Naive B cell (primary cell): ENCODE measurements at places on chromosomes 2 and 18.

DNA sequence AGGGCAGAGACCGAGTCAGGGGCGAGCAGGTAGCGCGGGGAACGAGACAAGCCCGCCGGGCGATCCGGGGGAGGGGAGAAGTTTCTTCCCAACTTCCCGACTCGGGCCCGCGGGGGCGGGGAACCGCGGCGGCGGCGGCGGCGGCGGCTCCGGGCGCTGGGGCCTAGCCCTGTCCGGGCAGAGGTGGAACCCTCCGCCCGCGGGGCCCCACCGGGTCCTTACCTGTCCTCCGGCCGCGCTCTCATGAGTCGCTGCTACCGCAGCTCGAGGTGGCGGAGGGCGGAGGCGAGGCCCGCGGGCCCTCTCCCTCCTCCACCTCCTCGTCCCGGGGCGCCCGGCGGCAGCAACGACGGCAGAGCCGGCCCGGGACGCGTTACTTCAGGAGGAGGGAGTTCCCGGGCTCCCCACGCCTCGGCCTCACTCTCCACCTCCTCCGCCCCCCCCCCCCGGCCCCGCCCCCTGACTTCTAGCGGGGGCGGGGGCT lies at the start of gene YES1:
YES1 (minus strand) TSS at position 351 of the 484 bp plus-strand sequence. CDS start 55,415 bp downstream, outside the sequence.
- no peak for DNase-seq

DNA sequence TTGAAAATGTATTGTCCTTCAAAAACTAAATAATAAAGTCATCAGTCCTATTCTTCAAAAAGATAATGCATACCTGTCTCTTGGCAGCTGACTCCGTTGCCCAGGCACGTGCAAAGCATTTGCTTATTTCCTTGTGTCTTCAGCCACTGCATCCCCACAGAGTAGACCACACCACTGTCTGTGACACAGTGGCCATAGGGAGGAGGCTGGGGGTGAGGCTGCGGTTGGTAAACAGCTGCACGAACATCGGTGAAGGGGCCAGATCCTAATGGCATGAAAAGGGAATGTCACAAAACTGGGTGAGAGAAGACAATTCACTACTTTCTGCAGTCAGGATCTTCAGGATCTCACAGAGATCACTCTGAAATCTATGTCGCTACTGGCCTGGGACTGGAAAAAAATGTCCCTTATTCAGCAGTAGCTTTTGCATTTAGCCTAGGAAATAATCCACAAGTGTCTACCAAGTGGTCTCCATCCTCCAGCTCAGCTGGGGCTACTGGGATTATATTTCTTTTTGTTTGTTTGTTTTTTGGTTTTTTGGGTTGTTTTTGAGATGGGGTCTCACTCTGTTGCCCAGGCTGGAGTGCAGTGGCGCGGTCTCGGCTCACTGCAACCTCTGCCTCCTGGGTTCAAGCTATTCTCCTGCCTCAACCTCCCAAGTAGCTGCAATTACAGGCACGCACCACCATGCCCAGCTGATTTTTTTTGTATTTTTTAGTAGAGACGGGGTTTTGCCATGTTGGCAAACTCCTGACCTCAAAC lies 10.7 kb downstream of the FN1 start:
- no peak for DNase-seq

- DNase-seq, result no peak
Observed at GRCh38 chr18:78772360-78773302, 207.0 kb upstream of the SALL3 start.

DNA sequence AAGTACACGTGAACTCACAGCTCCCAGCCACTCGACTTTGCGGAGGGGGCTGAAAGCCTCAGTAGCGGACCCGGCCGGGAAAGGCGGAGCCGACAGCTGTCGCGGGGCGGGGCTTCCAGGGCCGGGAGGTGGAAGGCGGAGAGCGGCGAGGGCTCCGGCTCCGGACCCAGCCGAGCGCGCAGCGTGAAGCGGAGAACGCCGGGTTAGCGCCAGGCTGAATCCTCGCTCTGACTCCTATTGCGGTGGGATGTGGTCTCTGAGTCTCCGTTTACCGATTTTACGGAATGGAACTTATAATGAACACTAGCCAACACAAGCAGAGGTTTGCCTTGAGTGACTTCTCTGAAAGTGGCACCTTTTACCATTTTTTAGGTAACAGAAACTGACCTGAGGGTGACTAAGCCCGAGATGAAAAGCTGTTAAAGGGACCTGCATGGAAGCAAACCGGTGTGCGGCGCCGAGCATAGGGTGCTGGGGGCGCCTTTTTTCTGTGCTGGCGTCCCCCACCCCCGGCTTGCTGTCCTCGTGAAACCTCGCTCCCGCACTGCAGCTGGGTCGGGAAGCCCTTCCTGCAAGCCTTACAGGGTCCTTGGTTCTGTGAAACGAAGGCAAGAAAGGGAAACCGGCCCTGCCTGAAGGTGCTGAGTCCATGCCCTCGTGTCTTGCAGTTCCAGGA lies 72.9 kb downstream of the EN1 start:
- no peak for DNase-seq

DNA sequence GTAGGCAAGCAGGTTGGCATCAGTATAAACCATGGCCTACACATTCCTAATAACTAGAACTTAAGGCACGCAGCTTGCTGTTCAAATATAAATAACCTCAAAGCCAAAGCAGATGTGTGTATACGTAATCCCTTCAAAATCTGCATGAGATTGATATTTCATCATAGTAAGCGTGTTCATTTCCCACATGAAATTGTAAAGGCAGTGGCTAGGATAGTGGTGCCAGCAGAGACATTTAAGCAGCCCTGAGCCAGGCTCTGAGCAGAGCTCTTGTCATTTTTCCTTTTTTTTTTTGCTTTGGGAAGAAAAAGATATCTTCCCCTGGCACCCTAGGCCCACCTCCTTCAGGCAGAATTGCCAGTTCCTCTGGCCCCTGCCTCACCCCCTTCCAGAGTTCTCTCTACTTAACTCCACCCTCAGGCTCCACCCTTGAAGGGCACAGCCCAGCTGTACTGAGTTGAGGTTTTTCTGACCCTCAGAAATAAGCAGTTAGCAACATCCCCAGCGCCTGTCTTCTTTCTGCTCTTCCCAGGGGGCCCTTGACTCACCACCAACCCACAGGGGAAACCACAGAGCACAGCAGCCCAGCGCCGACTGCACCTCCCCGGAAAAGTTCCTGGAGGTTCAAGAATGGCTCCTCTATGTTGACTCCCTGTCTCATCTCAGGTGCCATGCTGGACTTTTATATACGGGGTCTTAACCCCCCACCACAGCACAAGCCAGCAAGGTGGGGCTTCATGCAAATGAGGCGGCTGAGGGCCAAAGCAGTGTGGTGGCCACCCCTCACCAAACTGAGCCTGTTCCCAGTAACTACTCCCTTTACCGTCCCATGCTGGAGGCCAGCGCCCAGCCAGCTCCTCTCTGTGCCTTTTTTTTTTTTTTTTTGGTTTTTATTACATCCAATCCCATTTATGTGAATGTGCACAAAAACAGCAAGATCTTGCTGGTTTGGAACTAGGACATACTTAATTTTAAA lies 84.7 kb downstream of the EHD3 start:
- DNase-seq, result peak; percentile 15

DNA sequence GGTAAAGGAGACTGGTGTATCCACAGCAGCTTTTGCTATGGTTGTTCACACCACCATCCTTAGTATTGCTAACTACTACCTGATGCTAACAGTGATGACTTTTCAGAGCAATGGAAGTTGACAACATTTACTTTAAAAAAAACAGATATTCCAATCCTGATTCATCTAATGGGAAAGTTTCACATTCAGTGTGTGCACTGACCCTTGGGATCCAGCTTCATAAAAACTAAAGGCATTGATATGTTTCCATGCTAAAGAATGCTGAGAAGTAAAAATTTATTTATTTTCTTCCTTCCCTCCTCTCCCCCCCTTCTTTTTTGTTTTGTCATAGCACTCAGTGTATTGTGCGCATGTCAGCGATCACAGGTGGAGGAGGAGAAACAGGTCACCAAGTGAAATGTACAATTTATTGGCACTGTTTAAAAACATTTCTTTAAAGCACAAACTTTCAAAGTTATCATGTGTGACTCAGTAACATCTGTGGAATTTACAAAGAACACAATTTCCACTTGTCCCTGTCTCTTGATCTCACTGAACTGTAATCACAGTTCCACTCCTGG lies 229.9 kb downstream of the ALK start:
- DNase-seq, result no peak

GRCh38 chr2:38146275-38146906 lies 70.4 kb upstream of the CYP1B1 start:
- no peak for DNase-seq

- DNase-seq, result no peak
Observed at GRCh38 chr18:40606996-40607395, 1348.0 kb upstream of the PIK3C3 start.

GRCh38 chr18:46497129-46497528 lies 159.9 kb downstream of the LOXHD1 start:
- DNase-seq, result no peak

GRCh38 chr2:1988049-1988448 lies 243.7 kb upstream of the PXDN start:
- no peak for DNase-seq

DNA sequence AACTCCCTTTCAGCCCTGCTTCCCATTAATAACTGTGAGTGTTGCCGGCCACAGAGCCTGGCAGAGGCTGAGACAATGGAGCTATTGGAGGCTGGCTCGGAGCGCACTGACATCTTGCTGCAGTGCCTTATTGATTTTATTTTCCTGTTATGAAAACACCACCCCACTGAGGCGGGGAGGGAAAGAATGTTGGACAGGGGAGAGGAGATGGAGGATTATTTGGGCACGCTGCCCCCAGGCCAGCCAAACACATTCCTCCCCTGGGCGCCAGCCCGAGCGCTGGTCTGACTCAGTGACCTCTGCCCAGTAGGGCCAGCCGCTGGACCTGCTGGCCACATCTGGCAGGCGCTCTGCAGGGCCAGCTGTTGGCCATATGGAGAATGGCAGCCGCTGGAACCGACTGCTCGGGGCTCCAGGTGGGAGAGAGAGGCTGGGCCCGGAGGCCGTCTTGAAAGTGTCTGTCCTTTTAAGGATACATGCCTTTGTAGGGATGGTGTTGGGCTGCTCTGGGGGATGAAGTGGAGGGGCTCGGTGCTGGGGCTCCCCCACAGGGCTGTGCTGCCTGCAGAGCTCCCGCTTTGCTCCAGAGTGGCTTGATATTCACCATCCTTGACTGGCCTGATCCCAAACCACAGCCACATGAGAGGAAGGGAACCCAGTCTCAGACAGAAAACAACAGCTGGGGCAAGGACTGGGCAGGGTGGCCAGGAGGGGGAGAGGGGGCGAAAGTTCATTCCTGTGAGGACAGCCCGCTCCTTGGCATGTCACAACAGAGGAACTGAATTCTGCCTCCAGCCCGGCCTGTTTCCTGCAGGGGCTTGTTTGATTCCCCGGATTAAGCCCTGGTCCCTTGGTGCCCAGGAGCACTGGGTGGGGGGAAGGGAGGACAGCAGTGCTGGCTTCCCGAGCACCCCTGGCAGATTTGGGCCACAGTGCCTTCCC lies 179.0 kb downstream of the KLHL29 start:
- DNase-seq, result no peak

DNA sequence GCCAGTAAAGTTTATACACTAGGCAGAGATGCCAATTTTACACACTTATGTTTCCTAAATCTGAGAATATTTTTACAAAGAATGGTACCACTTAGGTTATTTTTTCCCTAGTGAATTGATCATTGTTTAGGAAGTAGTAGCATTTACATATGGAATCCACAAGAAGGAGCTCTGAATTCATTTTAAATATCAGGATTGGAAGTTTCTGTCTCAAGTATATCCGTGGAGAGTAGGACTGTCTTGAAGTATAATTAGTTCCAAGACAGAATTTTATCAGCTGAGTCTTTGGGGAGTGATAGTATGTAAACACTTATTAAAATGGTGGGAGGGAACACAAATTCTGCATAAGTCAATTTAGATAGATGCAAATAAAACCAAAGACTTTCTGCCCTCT lies 82.3 kb upstream of the FAM98A start:
- DNase-seq, result no peak

DNA sequence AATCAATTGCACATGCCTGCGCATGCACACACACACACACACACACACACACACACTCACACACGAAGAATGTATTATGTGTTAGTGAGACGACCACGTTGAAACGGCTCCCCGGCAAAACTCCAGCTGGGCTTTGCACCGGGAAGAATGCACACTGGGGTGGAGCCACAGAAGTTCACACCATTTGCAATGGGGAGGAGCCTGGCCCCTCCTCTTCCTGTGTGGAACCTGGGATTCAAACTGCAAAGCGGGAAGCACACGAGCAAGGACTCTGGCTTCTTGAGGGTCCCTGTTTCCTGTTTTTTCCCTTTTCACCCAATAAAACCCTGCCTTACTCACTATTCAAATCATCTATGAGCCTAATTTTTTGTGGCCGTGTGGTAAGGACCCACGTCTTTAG lies 304.0 kb upstream of the TMEFF2 start:
- no peak for DNase-seq

GRCh38 chr18:58416704-58417683 lies 211.9 kb downstream of the ALPK2 start:
- no peak for DNase-seq

DNA sequence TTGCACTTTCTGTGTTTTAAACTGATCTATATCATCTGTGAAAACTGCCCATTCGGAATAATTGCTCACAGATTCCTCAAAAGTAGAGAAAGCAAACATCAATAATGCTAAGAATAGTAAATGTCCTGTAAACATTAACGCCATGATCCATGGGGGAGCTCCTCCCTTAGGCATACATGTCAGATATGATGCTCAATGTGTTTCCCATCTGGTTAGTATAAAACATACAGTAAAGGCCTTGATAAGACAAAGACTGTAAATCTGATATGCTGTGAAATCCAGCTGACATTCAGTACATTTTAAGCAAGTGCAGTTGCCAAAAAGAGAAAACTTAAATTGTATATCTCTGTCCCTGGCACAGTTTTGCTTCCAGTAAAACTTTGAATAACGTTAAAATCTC lies 2.1 kb downstream of the DSEL start:
- no peak for DNase-seq

DNA sequence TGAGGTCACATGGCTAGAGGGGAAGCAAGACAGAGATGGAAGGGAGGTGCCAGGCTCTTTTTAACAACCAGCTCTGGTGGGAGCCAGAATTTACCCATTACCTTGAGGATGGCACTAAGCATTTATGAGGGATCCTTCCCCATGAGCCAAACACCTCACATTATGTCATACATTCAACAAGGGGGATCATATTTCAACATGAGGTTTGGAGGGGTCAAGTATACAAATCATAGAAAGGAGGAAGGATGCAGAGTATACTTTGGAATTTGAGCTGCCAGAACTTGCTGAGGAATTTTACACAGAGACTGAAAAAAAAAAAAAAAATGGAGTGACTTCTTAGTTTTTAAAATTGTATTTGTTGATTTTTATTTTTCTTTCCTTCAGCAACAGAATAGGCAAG lies 891.4 kb downstream of the CCDC85A start:
- DNase-seq, result no peak

DNA sequence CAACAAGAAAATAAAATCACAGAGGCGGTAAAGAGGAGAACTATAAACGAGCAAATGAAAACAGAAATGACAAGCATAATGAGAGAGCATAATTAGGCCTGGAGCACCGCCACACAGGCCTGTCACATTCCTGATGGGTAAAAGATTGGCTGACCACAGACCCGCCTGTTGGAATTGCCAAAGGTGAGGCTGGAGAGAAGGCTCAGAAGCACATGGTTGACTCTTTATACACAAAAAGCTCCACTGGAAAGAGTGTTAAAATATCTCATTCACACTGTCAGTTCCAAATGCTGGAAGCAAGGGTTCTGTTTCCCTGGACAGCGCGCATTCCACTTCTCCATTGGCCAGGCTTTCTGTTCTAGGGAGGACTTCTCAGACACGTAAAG lies 5.9 kb upstream of the LGALSL start:
- no peak for DNase-seq

- DNase-seq, result no peak
Observed at GRCh38 chr2:173571021-173571821, 216.5 kb downstream of the CDCA7 start.

- no peak for DNase-seq
Observed at GRCh38 chr18:63143330-63143771, 176.2 kb downstream of the BCL2 start.
